NCI-H345 (cell line): ENCODE measurements at places on chromosomes 1 and 21.

DNA sequence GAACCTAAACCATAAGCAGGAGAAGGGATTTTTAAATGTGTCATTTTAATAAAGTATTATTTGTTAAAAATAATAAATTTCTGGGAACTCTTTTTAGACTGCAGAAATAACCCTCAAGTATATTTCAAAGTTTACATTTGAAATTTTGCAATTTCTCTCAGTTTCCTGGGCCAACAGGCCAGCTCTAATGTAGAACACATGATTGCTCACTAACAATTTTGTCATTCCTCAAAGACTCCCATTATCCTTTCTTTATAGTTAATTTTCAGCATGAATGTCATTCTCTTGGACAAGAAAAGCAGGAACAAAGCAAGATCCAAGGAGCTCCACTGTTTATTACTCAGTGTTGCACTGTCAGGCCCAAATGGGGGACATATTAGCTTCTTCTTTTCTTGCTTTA is 119.4 kb upstream of the VANGL1 start:
- no peak for DNase-seq

DNA sequence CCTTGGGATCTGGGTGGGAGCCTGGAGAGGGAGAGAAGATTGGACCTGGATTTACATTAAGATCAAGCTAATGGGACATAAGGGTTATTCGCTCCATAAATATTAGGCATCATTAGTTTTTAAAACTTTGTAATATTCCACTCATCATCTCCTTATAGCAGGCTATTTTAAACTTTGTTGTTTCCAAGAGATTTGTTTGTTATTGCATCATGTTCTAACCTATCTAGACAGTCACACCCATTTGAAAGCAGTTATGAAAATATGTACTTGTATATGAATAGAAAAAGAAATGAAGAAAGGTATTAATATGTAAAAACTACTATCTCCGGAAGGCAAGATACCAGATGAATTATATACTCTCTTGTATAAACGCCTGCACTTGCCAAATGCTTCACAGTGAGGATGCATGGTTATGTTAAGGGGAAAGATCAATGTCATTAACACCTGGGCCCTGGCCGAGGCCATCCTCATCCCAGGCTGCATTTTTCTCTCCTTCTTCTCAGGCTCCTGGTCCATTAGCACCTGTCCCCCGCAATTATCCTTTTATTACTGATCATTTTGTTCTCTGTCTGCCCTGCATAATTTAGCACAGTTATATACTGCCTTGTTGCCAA is 468.2 kb downstream of the MATN1 start:
- no peak for DNase-seq

DNA sequence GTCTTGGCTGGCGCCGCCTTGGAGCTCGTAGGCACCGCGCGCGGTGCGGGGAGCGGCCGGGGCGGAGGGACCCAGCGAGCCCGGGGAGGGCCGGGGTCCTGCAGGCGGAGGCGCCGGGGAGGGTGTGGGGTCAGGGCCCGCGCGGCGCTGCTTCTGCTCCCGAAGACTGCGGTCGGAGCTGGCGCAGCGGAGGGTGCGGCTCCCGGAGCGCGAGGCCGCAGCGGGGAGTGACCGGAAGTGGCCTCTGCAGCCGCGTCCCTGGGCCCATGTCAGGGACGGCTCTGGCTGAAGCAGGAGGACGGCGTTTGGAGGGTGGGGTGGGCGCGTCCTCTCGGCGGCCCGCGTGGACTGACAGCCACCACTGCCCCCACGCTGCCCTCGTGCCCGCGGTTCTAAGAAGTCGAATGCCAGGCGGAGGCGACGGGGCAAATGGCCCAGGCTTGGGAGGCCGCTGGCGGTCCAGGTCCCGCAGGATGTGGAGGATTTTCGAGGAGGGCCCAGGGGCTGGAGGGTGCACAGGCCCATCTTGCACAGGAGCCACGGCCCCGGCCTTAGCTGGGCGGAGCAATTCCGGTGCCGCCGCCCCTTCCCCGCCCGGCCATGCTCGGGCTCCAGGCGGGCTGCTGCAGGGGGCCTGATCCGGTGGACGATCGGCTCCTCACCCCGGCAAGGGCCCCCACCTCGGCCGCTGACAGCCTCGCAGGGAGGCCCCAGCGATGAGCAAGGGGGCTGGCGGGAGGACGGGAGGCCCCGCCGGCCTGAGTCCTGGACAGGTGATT is 7.7 kb upstream of the ZNF669 start:
- DNase-seq, result peak; percentile 43

- DNase-seq, result no peak
Measured at GRCh38 chr1:168235548-168235885, 9.7 kb downstream of the SFT2D2 start.

- DNase-seq, result no peak
Measured at GRCh38 chr1:88774151-88774556, 90.1 kb downstream of the PKN2 start.

GRCh38 chr21:41460578-41461527 is 34.8 kb downstream of the MX1 start:
- peak; percentile 42 for DNase-seq

- DNase-seq, result no peak
Measured at GRCh38 chr1:176790786-176791185, 327.8 kb downstream of the PAPPA2 start.

- DNase-seq, result no peak
Measured at GRCh38 chr21:29078869-29079767, 5.7 kb upstream of the CCT8 start.

- no peak for DNase-seq
Measured at GRCh38 chr1:231334079-231334666, 3.5 kb downstream of the EXOC8 start.

DNA sequence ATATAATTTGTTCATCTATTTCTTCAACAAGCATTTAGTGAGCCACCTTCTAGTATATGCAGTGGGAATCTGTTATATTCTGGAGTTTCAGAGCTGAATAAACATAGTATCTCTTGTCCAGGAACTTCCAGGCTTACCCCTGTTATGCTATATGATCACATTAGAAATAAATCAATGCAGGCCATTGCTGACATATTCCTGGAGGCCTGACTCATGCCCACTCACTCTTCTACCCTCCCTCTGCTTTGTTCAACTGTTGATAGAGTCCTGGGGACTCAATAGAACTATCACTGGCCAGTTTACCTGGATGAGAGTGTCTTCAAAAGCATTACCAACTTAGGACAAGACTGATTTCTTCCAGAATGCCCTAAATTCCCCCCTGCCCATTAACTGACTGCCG is 29.3 kb upstream of the SRSF10 start:
- no peak for DNase-seq

DNA sequence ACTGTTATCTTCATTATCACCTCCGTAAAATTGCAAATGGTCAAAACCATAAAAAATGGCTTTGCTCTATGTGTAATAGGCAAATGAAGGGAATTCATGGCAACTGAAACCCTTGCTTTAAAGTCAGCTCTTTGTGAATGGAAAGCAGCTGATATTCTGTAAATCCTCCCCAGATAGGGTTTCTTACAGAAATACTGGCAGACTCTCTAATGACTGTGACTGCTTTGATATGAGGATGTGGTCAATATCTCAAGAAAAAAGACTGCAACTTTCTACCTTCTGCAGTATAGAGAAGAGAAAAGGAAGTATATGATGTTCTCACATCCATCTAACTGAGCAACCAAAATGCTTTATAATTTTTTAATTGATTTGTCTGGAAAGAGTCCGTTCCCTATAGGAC is 193.1 kb downstream of the ST6GALNAC3 start:
- no peak for DNase-seq

- DNase-seq, result no peak
Measured at GRCh38 chr1:41361495-41362356, 492 bp downstream of the FOXO6 start.
